ENCODE measurements at places on chromosomes 4 and X.

GRCh38 chr4:152536545-152537182, 772 bp upstream of the FBXW7 start:
- no peak for DNase-seq

GRCh38 chr4:138200236-138200590, 41.9 kb downstream of the SLC7A11 start:
- DNase-seq: no peak

GRCh38 chr4:86448871-86449270, 89.0 kb upstream of the MAPK10 start:
- DNase-seq: no peak

DNA sequence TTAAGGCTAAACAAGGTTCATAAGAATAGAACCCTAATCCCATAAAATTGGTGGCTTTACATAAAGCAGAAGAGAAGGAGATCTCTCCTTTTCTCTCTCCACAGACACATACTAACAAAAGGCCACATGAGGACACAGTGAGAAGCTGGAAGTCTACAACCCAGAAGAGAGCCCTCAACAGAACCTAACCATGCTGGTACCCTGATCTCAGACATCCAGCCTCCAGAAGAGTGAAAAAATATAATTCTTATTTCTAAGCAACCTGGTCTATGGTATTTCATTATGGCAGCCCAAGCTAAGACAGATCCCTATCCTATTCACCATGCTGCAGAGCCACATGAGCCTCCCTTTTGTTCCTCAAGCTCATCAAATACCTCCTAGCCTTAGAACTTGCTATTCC, 195.5 kb downstream of the ANTXR2 start:
- no peak for DNase-seq

DNA sequence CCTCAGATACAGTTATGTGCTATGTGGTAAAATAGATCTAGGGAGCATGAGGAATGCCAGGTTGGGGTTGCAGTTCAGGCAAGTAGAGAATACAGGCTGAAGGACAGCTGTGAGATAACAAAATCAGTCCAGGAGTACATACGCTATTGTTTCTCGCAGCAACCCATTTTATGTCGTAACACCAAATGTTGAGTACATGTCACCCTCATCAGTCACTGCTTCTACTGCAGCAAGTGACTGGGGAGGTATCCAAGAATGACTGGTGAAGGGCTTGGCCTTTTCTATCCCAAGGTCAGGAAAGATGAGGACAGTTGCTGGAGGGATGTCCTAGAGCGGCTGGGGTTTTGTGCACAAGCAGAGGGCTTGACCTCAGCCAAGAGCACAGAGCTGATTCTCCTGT, 172.1 kb downstream of the CBR4 start:
- DNase-seq: no peak

DNA sequence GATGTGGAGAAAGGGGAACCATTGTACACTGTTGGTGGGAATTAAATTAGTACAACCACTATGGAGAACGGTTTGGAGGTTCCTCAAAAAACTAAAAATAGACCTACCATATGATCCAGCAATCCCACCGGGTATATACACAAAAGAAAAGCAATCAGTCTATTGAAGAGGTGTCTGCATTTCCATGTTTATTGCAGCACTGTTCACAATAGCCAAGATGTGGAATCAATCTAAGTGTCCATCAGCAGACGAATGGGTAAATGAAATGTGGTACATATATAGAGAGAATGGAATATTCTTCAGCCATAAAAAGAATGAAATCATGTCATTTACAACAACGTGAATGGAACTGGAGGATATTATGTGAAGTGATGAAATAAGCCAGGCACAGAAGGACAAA, 208.1 kb downstream of the TRIML1 start:
- DNase-seq: no peak

DNA sequence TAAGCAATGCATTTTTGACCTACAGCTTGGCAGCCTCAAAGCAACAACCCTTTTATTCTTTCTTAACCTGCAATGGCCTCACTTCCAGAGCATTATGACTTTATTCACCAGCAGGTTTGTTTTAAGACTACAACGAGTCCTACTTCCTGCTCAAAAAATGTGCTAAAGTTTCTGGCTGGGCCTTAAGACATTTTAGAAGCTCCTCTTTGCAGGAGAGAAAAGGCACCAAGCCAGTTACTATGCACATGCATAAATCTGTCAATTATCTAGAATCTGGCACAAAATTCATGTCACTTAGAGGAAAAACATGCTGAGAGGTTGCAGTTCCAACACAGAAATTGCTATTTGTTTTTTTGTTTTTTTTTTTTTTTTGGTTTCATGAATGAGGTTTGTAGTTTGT, 223.0 kb upstream of the EPHA5 start:
- DNase-seq: no peak

DNA sequence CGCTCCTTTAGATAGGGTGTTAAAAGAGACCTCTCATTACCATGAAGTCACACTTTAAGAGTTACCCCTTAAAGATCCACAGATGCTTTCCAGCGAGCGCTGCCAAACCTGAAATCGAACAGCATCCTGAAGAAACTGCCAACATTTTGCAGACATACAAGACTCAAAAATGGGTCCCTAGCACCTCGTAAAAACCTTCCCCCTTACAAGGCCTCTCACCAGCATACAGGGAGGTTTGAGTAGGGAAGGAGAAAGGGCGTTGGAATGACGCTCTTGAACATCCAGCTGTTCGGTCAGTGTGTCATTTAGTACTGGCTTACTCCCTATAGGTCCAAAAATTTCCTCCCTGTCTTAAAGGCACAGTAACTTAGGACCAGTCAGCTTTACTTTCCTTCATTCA, 45.3 kb upstream of the PGRMC1 start:
- no peak for DNase-seq

DNA sequence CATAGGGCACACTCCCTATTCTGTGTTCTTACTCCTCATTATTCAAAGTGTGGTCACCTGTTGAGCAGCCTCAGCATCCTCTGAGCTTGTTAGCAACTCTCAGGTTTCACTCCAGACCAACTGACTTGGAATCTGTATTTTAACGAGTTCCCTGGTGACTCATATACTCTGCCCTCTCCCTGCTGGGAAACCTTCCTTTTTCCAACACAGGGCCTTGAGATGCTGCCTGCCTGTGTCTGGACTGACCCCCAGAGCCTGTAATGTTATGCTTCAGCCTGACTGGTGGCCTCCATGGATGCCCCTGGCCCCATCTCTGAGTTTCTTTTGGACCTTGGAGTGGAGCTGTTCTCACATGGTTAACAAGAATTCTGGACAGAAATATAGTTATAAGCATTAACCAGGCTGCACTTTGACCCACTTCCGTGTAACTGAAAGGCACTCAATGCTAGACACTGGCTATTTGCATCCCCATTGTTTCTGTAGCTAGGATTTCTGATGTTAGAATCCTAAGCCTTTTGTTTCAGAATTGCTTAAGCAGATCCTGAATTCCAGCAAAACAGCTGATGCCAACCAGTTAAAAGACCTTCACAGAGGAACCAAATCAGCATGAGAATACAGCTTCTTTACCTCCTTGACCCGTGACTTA, 262.6 kb downstream of the STIM2 start:
- DNase-seq: no peak

GRCh38 chr4:152264106-152264505, 271.8 kb downstream of the FBXW7 start:
- no peak for DNase-seq

GRCh38 chrX:41689711-41690110, 938 bp downstream of the GPR34 start:
- DNase-seq: no peak

DNA sequence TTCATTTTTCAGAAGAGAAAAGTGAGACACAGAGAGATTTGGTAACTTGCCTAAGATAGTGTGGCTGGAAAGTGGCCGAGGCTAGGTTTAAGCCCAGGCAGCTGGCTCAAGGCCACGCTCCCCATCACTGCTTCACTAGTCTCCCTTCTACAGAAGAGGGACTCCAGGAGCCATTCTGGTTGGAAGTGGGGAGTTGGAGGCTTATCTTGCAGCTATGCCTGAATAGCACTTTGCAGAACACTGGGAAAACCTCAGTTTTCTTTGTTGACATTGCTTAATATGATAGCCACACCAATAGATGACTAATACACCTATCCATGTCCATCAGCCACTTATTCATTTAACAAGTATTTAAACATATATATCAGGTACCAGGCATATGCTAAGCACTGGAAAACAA, 18.5 kb downstream of the LRRC66 start:
- DNase-seq: no peak

Measured in cerebellar nuclear complex (tissue), 1 donor.